Activated CD8-positive, alpha-beta T cell treated with anti-CD3 and anti-CD28 coated beads for 36 hours (primary cell): ENCODE measurements at places on chromosomes 13 and 19.

DNA sequence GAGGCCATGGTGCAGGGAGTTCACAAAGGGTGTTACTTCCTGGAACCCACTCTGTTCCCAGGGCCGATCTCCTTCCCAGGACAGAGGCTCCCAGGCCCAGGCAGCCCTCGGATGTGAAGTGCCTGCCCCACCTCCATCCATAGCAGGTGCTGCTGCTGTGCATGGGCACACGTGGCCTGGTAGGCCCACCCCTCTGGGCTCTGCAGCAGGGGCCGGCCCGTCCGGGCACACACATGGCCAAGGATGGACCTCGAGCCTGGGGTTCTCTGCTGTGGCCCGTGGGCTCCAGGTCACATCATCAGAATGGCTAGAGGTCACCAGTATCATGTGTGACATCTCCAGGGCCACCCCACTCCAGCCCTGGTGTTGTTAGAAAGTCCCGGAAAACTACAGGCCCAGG, 71.8 kb downstream of the GADD45B start:
- DNase-seq = no peak

DNA sequence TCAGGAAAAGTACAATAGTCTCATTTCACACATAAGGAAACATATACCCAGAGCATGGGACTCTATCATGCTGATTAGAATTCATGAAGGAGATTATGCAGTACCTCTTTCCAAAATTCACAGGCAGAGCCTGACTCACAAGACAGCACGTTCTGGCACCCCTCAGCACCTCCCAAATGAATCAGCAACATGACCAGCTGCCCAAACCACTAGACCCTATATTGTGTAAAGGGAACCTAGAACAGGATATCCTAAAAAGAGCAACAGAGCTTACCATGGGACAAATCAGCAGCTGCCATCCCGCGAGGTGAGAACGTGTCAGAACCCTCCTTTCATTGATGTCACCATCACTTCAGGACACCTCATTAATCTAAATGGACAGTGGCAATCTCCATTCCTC, 2.5 kb downstream of the ZNF426 start:
- DNase-seq = no peak

- no peak for DNase-seq
Measured at GRCh38 chr19:9427941-9428340, 7.4 kb downstream of the ZNF266 start.

DNA sequence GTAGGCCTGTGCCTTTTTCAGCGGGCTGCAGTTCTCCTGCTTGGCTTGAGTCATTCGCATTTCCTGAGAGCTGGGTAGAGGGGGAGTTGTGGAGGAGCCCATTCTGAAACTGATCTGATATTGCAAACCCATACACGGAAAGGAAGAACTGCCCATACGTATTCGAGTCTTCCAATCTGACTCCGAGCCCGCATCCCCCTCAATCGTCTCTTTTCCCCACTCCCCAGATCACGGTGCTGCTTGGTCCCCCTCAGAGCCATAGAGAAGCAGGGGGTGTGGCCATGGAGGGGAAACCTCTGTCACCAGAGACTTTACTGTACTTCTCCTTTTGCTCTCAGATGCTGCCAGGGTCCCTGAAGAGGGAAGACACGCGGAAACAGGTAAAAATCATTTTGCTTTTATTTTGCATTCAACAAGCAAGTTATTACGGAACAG, at the start of gene CD22:
Gene CD22 (plus strand): TSS at position 337 of the 435 bp plus-strand sequence. CDS start 2,854 bp downstream, outside the sequence.
- peak; percentile 44 for DNase-seq

DNA sequence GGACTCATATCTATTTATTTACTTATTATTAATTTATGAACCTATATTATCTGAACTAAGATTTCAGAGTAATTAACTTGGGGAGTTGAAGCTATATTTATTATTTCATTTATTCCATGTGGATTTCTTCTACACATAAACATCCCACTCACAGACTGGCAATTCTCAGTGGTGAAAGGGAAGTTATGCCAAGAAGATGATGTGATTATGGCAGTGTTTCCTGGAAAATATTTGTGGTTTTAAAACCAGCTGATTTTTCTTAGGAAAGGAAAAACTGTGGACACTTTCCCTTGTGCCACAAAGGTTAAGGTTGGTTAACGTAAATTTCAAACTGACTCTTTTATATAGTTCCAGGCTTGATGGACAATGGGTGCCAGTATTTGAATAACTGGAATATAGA, 513.1 kb downstream of the SLITRK6 start:
- DNase-seq = no peak

GRCh38 chr19:45177817-45178261, at the start of gene TRAPPC6A:
Gene TRAPPC6A, minus strand, starts transcription at chr19:45178237. Its CDS starts 19 bp downstream, at chr19:45178218.
- DNase-seq = no peak

GRCh38 chr19:12655546-12655945, 11.0 kb downstream of the MAN2B1 start:
- DNase-seq = no peak

DNA sequence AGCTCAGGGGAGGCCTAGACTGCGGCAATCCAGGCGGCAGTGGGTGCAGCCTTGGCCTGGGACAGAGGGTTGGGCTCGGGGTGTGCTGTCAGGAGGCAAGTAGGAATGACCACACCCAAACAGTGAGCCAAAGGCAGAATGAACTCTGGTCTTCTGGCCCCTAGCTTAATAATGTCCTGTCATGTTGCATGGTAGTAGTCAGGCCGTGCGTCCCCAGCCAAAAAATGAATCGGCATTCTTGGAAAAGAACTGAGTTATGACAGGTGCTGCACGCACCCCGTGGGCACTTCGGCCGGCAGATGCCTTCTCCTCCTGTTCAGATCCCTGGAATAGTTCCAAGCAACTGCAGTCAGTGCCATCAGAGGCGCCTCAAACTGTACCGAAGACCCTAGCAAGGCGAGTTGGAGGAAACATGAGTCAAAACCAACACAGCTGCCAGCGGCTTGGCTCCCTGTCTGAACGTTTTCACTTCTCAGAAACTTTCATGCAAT, 55.9 kb downstream of the ATP7B start:
- DNase-seq = no peak

DNA sequence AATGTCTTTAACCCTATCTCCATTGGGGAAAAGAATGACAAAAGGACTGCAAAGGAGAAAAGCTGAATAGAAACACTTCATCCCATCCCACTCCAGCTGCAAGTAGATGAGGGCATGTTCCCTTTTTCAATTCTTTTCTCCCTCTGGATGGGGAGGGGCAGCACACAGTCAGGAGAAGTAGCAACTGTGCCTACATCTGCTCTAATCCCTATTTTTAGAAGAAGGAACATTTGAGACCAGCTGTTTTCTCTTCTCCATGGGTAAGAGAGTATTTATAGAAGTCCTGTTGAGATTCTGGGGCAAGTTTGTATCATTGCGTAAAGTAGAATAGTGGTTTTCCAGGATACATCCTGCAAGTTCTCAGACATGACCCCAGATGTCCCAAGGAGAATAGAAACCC, 9.3 kb upstream of the GTF3A start:
- no peak for DNase-seq

GRCh38 chr19:13074378-13074777, 28.3 kb downstream of the LYL1 start:
- no peak for DNase-seq

DNA sequence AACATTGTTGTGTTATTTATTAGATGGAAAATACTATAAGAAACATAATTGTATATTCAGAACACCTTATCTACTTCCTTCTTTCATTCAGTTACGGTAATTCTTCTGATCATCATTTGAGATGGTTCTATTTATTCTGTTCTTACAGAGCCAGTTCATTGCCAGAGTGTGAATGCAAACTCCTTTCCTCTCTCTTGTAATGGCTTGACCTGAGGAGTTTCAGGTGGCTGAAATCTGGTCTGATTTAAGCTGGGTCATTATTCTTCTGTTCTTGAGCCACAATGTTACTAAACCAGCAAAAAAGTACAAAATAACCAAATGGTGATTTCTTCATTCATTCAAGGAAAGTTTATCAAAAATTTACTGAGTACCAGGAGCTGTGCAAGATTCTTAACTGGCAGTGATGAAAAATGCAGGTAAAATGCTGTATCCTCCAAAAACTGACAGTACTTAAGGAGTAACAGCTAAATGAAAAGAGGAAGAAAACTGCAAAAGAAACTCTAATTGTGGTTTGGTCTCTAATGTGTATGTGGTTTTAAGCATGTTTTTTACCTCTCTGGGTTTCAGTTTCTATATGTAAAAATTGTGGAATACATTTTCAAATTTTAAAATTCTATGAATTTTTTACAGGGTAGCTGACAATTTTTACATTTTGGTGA, 182.4 kb upstream of the UFM1 start:
- DNase-seq = no peak

- DNase-seq = no peak
Measured at GRCh38 chr19:38840583-38840968, 9.0 kb upstream of the ECH1 start.

DNA sequence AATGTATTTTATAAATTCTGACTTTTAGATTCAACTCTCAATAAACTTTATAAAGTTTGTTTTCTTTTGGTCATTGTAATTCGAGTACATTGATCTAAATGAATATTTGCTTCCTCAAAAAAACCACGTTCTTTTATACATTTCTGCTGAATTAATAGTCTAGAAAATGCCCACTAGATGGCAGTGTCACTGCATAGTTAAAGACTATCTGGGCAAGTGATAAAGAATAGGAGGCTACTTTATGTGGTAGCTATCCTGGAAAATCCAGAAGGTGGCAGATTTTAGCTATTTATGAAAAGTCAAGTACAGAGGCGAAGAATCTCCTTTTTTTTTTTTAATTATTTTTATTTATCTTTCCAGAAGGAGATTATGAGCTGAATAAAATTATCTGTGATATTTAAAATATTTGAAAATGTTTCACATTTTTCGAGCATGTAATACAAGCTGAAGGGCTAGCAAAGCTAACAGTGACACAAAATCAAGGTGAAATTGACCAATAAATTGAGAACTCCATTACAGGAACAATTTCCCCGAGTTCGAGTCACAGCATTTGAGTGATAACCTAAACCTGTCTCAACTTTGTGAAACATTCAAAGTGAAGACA, 221.8 kb downstream of the OLFM4 start:
- DNase-seq = peak; percentile 16

- no peak for DNase-seq
Measured at GRCh38 chr13:26025196-26025595, 26.6 kb downstream of the SHISA2 start.

- peak; percentile 49 for DNase-seq
Measured at GRCh38 chr19:54470991-54471782, 1.9 kb downstream of the CDC42EP5 start.
